Pons (tissue), 1 donor: ENCODE measurements at places on chromosomes 16 and 17.

GRCh38 chr16:54405478-54405877 is 118.9 kb upstream of the IRX3 start:
- no peak for DNase-seq

DNA sequence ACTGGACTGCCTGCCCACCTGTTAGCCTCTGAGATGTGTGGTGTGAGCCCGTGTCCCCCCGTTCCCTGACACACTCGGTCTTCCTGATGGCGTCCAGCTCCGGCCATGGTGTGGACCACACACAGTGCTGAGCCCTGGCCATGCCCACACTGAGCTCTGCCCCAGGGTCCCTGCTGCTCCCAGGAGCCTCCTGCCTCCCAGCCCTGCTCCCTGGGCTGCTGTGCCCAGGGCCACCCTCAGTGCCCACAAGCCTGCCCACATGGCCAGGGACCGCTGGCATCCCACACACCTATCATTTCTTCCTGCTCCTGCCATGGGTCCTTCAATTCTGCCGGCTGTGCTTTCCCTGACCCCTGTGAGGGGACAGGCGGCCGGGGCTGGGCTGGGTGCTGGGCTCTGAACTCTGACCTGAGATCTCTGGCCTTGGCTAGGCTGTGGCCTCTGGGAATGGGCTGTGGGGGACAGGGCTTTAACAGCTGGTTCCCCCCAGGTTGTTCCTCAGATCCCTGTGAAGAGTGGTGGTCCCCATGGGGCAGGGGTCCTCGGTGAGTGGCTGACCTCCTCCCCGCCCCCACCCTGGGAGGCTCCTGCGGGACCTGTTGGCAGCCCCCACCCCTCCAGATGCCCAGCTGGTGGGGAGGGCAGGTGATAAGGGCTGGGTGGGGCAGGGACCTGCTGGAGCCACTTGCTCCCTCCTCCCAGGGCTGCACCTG is 4.0 kb downstream of the CEMP1 start:
- no peak for DNase-seq

DNA sequence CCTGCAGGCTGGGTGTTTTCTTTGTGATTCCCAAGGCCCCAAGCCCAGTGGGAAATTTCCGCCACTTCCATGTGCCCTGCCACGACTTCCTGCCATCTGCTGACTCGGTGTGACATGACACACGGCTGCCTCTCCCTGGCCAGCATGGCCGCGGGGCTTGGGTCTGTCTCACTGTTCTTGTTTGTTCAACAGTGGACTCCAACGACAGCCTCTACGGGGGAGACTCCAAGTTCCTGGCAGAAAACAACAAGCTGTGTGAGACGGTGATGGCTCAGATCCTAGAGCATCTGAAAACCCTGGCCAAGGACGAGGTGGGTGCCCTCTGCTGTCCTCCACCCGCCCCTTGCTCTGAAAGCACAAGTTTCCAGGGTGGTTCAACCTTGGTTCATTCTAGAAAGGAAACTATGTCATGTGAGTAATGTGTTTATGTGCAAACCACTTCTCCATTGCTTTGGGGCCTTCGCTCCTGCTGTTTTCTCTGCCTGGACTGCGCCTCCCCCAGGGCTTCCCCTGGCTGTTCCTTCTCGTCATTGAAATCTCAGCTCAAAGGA is 26.8 kb downstream of the KNOP1 start:
- peak; percentile 70 for DNase-seq

GRCh38 chr16:83953796-83954576 is 946 bp downstream of the OSGIN1 start:
- peak; percentile 49 for DNase-seq

DNA sequence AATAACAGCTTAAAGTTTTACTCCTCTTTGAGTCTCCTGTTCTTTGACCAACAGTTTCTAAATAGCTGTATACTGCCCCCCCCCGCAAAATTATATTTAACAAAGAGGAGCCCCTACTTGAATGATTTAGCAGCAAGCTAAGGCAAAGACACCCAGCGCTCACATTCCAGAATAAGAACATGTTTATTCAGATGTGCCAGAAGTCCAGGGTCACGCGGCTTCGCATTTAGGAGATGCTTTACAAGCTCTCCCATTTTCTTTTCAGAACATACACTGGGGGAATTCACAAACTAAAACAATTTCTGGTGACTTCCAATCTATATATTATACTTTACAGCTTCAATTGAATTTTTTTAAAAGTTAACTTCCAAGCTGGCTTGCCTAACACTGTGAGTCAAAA is 5.3 kb downstream of the PLD6 start:
- no peak for DNase-seq

- DNase-seq: no peak
Measured at GRCh38 chr17:12599186-12599920, 66.3 kb upstream of the MYOCD start.

- no peak for DNase-seq
Measured at GRCh38 chr17:62059414-62059813, 5.7 kb downstream of the MED13 start.

- DNase-seq: no peak
Measured at GRCh38 chr17:48907713-48908046, 527 bp upstream of the UBE2Z start.

GRCh38 chr17:43877031-43877430 is 30.1 kb downstream of the CD300LG start:
- no peak for DNase-seq

DNA sequence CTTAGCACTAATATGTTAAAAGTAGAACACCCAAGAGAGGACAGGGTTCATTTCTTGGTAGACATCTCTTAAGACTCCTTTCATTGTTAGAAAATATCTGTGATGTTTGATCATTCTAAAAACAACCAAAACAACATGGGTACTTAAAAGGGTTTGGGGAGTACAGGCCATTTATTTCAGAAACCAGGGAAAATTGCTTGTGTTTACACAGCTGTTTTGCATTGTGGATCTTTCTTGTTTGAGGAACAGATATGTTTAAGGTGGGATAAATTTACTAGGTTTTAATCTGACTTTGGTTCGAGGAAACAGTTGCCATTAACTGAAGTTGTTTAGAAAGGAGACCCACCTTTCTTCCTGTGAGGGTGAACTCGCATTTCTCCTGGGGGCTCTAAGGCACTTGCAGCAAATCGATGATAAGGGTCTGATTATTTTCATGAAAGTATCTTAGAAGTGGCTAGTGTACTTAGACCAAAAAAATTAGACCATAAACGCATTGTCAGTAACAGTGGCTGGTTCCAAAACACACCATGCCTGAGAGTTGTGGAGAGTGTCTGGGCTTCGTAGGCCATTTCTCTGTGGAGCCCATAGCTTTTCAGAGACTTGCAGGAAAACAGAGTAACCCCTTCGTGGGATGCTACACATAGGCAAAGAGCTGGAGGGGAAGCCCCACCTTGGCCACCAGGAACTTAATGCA is 17.6 kb downstream of the CLUAP1 start:
- no peak for DNase-seq

- DNase-seq: no peak
Measured at GRCh38 chr16:4338712-4339299, 12.3 kb downstream of the PAM16 start.

- no peak for DNase-seq
Measured at GRCh38 chr16:12345349-12345748, 368.8 kb downstream of the SNX29 start.
